ENCODE measurements at places on chromosomes 6 and 20.

GRCh38 chr20:29878281-29878741, 1379.2 kb upstream of the DEFB115 start:
- no peak for DNase-seq

GRCh38 chr6:111842891-111843290, 30.4 kb downstream of the FYN start:
- DNase-seq: no peak

GRCh38 chr6:159646733-159647132, 46.3 kb downstream of the SOD2 start:
- no peak for DNase-seq

- no peak for DNase-seq
Measured at GRCh38 chr20:35087791-35088190, 4.8 kb downstream of the TRPC4AP start.

DNA sequence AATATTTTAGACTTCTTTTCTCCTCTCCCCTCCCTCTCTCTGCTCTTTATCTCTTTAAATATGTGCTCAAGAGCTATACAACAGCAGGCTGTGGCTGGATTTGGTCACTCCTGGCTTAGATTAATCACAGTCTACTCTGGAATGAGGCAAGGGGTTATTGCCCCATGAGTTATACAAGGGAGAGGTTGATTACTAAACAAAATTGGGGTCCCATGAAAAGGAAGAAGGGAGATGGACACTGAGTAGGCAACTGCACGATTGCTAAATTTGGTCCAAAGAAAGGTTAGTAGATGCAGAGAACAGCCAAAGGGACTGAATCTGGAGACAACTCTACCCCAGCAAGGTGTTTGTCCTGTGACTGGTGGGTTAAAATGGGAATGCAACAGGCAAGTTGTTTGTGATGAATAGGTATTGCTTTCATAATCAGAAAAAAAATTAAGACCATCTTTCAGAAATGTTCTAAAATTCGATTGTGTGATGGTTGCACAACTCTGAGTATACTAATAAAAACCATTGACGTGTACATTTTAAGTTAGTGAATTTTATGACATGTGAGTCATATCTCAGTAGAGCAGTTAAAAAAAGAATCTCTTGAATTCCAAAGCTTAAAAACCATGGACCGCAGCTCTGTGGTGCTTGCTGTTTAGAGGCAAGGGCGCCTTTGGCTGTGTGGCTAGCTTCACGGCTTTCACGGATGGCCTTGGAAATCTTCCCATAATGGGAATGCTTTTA, 57.1 kb downstream of the KIZ start:
- DNase-seq: no peak

DNA sequence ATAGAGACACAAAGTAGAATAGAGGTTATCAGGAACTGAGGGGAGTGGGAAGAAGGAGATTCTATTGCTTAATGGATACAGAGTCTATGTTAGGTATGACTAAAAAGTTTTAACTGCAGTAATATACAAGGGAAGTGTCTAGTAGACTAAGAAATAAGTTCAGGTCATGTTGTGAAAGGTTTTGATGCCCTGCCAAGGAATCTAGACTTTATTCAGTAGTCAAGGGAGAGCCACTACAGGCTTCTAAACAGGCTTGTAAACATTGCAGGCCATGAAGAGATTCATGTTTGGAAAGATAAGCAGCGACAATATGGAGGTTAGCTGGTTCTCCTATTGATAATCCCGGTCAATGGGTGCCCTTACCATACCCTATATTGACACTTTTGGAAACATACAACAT, 352.8 kb upstream of the SOX4 start:
- no peak for DNase-seq

DNA sequence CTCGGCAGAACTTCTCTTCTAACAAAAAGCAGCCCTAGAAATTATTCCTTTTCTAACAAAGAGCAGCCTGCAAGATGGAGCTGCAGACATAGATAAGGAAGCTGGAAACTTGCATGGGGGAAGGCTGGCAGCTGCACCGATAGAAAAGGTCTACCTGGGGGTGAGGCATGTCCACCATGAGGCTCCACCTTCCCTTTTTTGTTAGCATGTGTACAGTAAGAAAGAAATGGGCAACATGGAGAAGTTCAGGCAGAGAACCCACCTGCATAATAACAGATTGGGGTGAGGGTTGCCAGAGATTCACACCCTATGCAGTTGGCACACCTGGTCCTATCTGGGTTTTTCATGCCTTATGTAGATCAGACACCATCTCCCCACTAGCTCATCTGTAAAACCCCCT, 25.4 kb downstream of the ZNF311 start:
- no peak for DNase-seq

- DNase-seq: no peak
Measured at GRCh38 chr6:169720207-169720855, 4.0 kb downstream of the PHF10 start.

GRCh38 chr20:5116875-5117274, 2.9 kb downstream of the PCNA start:
- DNase-seq: no peak

GRCh38 chr6:45667300-45667699, 289.6 kb upstream of the SUPT3H start:
- DNase-seq: no peak

DNA sequence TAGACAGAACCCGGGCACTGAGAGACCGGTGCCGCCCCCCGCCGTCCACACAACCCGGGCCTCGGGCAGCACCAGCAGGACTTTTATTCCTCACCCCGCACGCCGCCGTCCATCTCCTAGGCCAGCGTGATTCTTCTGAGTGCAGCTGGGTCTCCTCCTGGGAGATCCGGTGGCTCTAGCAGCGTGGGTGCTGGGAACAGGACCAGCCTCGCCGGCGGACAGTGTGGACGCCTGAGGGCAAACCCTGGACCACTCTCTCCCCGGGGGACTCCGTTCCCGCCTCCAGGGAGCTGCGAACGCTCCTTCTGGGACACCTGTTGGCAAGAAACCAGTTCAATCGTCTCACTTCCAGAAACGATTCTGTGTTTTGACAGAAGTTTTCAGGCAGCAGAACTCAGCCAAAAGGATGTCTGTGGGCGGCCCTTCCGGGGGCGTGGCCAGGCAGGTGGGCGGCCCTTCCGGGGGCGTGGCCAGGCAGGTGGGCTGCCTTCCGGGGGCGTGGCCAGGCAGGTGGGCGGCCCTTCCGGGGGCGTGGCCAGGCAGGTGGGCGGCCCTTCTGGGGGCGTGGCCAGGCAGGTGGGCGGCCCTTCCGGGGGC, 130.7 kb downstream of the DLL1 start:
- DNase-seq: peak; percentile 10

DNA sequence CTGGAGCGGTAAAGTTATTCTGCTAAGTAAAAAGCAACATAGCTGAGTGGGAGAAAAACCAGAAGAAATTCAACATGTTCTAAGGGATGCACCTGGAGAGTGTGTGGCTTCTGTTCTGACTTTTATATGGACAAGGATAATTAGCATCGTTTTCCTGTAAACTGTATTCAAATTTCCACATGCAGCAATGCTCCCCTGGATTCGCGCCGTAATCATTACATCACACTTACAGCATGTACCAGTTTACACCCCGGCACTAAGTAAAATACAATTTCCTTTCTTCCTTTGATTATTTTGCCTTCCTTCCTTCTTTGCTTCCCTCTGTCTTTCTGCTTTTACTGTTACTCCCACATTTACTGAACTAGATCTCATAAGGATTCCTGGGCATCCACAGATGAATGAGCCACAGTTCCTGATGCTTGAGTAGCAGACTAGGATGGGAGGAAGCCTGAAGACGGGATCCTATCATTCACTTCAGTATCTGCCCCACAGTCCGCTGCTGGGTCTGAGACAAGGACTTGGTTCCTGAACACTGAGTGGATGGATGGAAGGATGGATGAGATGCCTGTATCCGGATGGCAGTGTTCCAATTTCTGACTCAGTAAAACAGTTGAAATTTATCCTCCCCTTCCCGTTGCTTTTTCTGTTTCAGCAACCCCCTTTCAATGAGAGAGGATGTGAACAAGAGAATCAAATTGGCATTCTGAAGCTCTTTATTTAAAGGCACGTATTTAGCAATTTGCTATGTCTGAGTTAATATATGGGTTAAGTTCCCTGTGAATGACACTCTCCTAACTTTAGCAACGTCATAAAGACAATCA, 174.6 kb downstream of the GJA10 start:
- DNase-seq: no peak

DNA sequence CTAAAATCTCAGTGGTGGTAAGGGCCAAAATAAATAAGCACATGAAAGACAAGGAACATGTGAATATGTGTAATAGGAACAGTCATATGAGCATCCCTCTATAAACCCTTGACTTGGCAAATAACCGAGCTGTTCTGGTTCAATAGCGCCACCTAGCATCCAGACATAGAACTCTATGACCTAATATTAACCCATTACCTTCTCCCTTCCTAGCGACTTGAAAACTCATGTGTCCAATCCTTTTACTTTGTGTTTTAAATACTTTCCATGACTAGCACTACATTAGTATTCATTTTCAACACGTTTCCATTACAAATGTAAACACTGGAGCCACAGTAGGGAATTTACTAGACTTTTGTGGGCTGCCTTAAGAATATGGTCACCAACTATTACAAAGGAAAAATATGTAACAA, 279.7 kb downstream of the UST start:
- no peak for DNase-seq

- DNase-seq: no peak
Measured at GRCh38 chr20:43442282-43442880, 15.3 kb upstream of the SRSF6 start.

- no peak for DNase-seq
Measured at GRCh38 chr6:120875900-120876299, 458.4 kb downstream of the TBC1D32 start.

- no peak for DNase-seq
Measured at GRCh38 chr6:162154001-162154400, 573.6 kb downstream of the PRKN start.

- no peak for DNase-seq
Measured at GRCh38 chr6:79042799-79043126, 35.3 kb downstream of the PHIP start.

DNA sequence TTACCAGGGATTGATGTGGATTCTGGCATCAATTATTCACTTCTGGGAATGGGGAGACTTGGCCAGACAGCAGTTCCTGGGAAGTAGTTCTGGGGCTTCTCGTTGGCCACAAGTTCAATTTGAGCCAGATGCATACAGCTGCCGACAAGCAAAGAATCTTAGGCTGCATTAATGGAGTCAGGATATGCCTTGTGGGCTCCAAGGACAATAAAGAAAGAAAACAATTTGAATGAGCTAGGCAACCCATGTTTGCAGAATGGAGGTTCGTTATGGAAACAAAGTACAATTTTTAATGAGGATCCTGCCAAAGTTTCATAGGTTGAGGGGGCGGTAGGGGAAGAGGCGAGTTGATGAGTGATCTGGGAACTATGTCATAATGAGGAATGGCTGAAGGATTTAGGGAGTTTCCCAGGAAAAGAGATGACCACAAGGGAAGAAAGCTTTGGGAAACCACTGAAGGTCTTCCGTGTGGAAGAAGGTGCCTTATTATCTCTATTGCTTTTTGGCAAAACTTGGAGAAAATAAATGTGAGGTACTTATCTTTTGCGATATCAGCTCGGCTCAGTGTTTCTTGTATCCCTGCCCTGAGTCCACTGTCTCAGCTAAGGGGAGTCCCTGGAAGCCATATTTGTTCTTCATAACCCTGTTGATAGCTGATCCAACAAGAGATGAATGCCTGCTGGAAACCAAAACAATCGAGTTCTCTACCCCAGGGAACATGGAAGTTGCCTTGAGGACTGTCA, 181.0 kb upstream of the ZNF217 start:
- DNase-seq: no peak

- DNase-seq: no peak
Measured at GRCh38 chr20:12276011-12276673, 358.4 kb downstream of the BTBD3 start.

- DNase-seq: no peak
Measured at GRCh38 chr6:28606424-28607391, 81.0 kb downstream of the GPX5 start.

DNA sequence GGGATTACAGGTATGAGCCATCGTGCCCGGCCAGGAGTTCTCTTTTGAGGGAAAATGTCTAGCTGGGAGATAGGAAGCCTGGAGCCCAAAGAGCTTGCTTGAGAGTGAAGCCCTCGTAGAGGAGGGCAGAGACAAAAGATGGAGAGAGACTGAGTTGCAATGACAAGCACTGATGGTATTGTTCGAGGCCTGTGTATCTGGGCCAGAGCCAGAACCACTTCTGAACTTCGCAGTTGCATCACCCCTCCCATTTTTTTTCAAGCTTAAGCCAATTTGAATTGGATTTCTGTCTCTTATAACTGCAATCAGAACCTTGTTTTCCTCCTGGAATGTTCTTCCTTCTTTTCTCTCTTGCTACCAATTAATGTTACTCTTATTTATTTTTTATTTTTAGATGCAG, 83.1 kb downstream of the KCNB1 start:
- no peak for DNase-seq

GRCh38 chr6:151096691-151097606, 142.8 kb upstream of the AKAP12 start:
- DNase-seq: no peak

DNA sequence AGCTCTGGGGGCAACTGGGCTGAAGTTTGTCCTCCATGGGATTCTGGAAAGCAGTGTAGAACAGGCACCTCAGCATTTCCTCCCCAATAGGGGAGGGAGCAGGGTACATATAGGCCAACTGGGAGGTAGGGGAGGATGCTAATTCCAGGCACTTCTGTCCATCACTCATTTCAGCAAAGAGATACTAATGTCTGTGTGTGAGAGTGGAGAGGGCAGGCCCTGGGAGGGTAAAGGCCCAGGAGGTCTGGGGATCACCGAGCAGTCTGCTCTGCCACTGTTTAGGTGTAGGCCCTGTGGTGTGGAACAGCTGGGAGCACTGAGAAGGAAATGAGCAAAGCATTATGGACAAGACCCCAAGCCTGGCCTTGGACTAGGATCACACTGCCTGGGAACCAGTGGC, 158.7 kb downstream of the SLC24A3 start:
- no peak for DNase-seq

- DNase-seq: no peak
Measured at GRCh38 chr6:81531869-81532561, 220.5 kb downstream of the TENT5A start.

DNA sequence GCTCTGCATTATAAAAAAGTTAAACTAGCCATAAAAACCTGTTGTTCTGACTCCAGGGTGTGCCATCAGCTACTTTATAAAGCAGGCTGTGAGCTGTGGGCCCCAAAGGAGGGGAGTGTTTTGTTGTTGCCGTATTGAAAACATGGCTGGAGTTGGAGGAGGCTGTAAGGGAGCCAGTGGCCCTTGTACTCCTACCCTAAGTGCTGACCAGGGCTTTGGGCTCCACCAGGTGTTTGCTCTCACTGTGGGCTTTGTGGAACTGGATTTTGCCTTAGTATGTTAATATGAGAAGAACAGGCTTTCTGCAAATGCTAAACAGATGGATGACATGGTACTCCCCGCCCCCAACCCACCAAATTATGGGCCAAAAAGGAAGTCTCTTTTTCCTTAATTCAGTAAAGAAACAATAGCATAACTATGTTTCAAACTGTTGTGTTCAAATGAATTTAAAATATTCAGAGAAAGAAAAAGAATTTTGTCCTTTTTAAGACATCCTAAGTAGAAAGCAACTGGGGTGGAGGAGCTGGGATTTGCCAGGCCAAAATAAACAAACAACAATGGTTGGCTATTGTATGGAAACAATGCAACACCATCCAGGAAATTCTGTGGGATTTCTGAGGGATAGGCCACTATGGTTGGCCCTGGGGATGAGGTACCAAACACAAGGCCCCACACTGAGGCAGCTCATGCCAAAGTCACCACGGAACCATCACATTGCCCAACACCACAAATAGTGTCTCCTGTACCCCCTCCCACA, 63.3 kb downstream of the PLCG1 start:
- DNase-seq: no peak

All from NCI-H1048 (cell line).